WTC11 (cell line): ENCODE measurements at places on chromosomes 11 and 22. TPM values are rescaled to one million over a fixed set of nuclear protein-coding genes. Genes with fewer than 3 reads are reported as not detected.
A peak's percentile ranks its signal among the peaks of the same experiment; 100 is the strongest.

- H3K27me3 ChIP-seq: no peaks in the 10 kb centered on the region
- no peaks in the 10 kb centered on the region for H3K36me3 ChIP-seq
- H3K4me3 ChIP-seq: no peak overlapping the region
- no peak overlapping the region for H3K27ac ChIP-seq
These were observed 142.4 kb upstream of the NARS2 start for GRCh38 chr11:78717041-78717440.

DNA sequence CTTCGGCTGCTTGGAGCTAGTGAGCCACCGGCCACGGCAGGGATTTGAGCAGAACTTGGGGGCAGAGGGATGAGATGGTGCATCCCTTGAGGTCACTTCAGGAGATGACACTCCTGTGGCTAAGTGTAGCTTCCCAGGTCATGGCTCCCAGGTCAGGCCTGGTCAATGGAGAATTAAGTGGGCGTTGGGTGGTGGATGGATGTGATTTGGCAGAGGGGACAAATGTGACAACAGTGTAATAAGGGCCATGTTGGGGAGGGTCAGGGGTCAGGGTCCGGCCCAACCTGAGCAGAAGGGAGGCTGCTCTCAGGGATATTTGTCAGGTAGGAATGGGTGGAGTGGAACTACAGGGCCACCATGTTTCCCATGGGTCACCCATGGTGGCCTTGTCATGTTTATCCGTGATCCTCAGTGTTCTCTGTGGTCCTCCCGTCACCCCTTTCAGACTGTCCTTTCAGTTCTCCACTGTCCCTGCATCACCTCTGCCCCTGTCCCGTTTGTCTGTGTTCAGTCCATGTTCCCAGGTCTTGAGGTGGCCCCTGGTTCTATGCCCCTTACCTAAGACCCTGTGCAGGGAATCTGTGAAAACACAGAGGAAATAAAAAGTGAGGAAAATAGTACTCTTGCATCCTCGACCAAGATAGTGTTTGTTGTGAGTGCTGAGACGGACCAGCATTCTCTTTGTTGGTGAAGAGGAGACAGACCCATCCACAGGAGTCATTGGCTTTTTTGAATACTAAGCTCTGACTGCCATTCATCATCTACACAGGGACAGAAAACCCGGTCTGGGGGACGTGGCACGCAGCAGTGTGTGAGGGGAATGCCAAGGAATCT lies 6.1 kb downstream of the SLC25A1 start:
- H3K27me3 ChIP-seq: peaks cover 35% of the 10 kb centered on the region
- peaks cover 60% of the 10 kb centered on the region for H3K4me1 ChIP-seq
- H3K4me3 ChIP-seq: peak overlapping the region; percentile 95

GRCh38 chr22:49016909-49017481 lies 810.7 kb downstream of the BRD1 start:
- H3K36me3 ChIP-seq: no peaks in the 10 kb centered on the region
- no peaks in the 10 kb centered on the region for H3K27me3 ChIP-seq
- H3K4me3 ChIP-seq: no peak overlapping the region

DNA sequence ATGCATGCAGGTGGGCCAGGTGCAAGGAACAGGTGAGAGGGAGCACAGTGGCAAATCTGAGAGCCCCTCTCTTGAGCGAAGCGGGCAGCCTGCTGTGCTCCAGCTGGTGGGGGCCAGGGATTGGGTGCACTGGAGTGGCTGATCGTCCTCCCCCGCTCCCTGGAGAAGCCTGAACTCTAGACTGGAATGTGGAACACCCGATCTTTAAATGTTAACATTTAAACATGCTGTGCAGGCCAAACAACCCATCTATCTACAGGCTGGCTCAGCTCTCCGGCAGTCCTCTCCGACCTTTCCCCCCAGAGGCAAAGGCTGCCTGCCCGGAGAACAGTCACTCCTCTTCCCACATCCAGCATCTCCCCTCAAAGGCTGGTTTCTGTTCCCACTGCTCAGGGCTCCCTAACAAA lies 5.1 kb downstream of the MRGPRF start:
- peaks cover 28% of the 10 kb centered on the region for H3K4me1 ChIP-seq
- no peak overlapping the region for H3K4me3 ChIP-seq
- no peak for DNase-seq

DNA sequence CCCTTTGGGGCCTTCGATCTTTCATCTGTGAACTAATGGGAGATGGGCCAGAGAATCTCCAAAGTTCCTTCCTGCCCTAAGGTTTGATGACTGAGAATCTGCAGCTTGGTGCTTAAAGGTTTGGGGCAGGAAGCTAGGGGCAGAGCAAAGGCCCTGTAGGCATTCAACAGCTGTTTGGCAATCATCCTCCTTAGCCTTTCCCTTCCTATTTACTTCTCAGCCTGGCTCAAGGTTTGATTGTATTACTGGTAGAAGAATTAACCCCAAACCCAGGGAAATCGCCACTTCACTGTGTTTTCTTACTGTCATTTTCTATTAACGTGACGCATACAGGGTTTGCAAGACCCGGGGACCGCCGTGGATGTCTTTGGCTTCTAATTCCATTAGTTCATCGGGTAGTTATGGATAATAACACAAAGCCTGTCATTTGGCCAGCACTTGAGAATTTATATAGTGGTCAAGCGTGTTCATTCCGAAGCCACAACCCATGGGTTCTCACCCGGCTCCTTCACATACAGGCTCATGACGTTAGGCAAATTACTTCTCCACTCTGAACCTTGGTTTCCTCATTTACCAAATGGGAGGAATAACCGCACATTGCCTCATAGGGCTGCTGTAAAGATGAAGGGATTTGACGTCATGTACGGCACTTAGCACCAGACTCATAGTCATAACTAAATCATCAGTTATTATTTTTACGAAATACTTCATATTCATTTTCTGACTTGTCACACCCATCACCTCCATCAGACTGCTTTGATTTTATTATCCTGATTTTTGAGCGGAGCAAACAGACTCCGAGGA lies 158.1 kb downstream of the FBXO7 start:
- H3K27ac ChIP-seq: no peak overlapping the region
- peaks cover 10% of the 10 kb centered on the region for H3K4me1 ChIP-seq
- H3K36me3 ChIP-seq: no peaks in the 10 kb centered on the region
- no peaks in the 10 kb centered on the region for H3K27me3 ChIP-seq
- no peak for DNase-seq

GRCh38 chr22:33465554-33465953 lies 407.4 kb upstream of the SYN3 start:
- no peak overlapping the region for H3K4me3 ChIP-seq
- H3K27ac ChIP-seq: no peak overlapping the region
- peaks cover 11% of the 10 kb centered on the region for H3K36me3 ChIP-seq
- H3K4me1 ChIP-seq: 0 out of 2 replicates have a peak, but pooled peaks cover 2% of the 10 kb centered on the region
- no peak for DNase-seq
- peaks cover 3% of the 10 kb centered on the region; the same call in 1 of the 2 replicates for H3K27me3 ChIP-seq

GRCh38 chr11:77589181-77589520 lies 602 bp upstream of the AQP11 start:
- peaks cover 12% of the 10 kb centered on the region for H3K4me1 ChIP-seq
- no peak overlapping the region for H3K27ac ChIP-seq
- H3K36me3 ChIP-seq: peaks cover 15% of the 10 kb centered on the region
- peaks cover 30% of the 10 kb centered on the region for H3K27me3 ChIP-seq
- H3K4me3 ChIP-seq: peak overlapping the region; percentile 80

- H3K36me3 ChIP-seq: no peaks in the 10 kb centered on the region
- peaks cover 10% of the 10 kb centered on the region for H3K4me1 ChIP-seq
- no peak for DNase-seq
- peaks cover 11% of the 10 kb centered on the region for H3K27me3 ChIP-seq
- H3K27ac ChIP-seq: no peak overlapping the region
- H3K4me3 ChIP-seq: no peak overlapping the region
These were observed 569.9 kb upstream of the CADM1 start for GRCh38 chr11:116073854-116074837.

DNA sequence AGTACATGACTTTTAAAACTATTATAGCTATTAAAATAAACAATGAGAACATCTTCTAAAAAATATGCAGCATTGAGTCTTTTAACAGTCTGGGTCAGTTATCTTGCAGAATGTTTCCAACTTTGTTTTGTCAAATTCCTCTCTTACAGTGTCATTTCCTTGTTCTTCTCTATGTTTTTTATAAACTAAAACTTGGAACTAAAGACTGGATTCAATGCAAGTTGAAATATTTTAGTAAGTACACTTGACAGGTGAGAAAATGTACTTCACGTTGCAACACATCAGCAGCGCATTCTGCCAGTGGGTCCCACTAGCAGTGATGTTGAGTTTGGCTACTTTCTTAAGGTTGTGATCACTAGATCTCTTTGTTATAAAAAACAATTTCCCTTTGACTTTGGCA lies 1407.6 kb upstream of the RAG2 start:
- H3K4me1 ChIP-seq: no peaks in the 10 kb centered on the region
- peaks cover 54% of the 10 kb centered on the region for H3K36me3 ChIP-seq
- H3K27me3 ChIP-seq: peaks cover 8% of the 10 kb centered on the region; the same call in 1 of the 2 replicates
- H3K4me3 ChIP-seq: no peak overlapping the region

- peak; percentile 49 for DNase-seq
- peaks cover 25% of the 10 kb centered on the region for H3K36me3 ChIP-seq
- H3K27ac ChIP-seq: no peak overlapping the region
- no peaks in the 10 kb centered on the region for H3K27me3 ChIP-seq
These were observed 14.7 kb downstream of the DPP3 start for GRCh38 chr11:66494935-66495334.

DNA sequence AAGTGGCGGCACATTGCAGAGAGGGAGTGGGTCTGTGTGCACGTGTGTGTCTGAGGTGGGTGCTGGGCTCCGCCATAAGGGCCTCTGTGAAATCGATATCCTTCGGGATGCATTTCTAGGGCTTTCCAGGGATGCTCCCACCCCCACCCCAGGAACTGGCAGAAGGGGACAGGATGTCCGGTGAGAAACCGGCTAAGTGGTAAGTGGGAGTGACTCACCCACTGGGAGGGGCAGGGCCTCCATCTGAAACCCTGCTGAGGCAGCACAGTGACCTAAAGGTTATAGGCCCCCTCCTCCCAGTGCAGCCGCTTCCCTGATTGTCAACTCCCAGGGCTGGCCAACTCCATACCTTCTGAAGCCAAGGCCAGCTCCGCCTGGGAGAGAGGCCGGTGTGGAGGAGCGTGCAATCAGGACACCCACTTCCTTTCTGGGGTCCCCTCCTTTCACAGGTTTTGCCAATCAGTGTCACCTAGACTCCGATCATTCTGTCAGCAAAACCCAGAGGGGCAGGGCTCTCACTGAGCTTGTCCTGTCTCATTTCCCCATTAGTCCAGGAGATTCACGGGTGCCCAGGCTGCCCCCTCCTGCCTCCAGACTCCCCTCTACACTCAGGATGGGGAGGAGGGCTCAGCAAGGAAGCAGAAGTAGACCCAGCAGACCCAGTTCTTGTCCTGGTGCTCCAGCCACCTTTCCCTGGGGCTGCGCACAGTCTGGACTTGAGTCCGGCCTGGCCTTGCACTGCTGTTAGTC lies 44.5 kb downstream of the NECTIN1 start:
- no peak for DNase-seq
- peaks cover 61% of the 10 kb centered on the region for H3K4me1 ChIP-seq
- H3K27ac ChIP-seq: peak overlapping the region; percentile 23; the same call in 1 of the 2 replicates
- peaks cover 9% of the 10 kb centered on the region for H3K36me3 ChIP-seq
- H3K4me3 ChIP-seq: no peak overlapping the region

DNA sequence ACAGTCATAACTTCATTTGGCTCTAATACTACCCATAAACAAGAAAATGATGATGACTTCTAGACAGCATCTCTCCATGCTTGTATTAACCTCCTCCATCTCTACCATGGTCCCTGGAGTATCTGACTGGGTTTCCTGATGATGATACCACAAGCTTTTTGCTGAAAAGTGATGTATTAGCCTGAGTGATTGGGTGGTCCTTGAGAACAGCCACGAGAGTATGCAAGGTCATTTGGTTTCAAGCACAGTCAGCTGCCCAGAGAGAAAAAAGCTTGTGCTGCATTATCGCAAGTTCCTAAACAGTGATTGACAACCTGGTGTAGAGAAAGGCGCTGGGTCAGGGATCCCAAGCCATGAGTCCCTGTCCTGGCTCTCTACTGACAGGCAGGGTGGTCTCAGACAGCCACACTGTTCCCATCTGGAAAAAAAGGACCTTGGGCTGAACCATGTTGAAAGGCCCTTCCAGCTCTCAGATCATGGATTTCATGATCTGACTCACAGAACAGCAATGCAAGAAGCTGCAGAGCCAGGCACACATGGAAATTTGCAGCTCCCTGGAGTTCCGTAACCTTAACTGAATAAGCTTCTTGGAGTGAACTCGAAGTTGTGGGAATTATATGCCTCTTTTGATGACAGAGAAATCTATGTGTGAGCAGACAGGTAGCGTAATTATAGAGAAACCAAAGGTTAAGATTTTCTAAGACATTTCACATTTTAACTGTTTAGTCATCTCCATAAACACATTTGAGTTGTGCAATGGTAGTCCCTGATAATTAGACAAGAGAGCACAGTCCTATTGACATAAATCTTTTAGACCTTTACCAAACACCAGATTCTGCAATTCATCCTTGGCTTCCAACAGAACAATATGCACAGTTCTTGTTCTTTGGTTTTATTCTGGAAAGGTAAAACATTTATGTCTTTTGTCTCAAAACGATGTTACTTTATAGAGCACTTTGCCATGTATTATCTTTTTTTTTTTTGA lies 54.1 kb upstream of the UBASH3B start:
- no peak for DNase-seq
- H3K27me3 ChIP-seq: no peaks in the 10 kb centered on the region; the same call in 1 of the 2 replicates
- peaks cover 15% of the 10 kb centered on the region for H3K4me1 ChIP-seq
- H3K4me3 ChIP-seq: no peak overlapping the region
- H3K36me3 ChIP-seq: no peaks in the 10 kb centered on the region

Gene RBM7
- total RNA-seq: 36.3 to 42.1 TPM (median 38.1 TPM) in 3 replicates

Gene DUSP18
- total RNA-seq: 4.2 to 4.4 TPM (median 4.3 TPM) in 3 replicates

Gene PRR14L
- total RNA-seq: 84.7 to 90.1 TPM (median 89.3 TPM) in 3 replicates

Gene ANGPTL5
- total RNA-seq: not detected in 3 replicates
